ENCODE measurements at places on chromosomes 5 and 9.
A peak's percentile ranks its signal among the peaks of the same experiment; 100 is the strongest.

- DNase-seq: no peak
These were observed 117.7 kb downstream of the GAS1 start for GRCh38 chr9:86829496-86830046.

DNA sequence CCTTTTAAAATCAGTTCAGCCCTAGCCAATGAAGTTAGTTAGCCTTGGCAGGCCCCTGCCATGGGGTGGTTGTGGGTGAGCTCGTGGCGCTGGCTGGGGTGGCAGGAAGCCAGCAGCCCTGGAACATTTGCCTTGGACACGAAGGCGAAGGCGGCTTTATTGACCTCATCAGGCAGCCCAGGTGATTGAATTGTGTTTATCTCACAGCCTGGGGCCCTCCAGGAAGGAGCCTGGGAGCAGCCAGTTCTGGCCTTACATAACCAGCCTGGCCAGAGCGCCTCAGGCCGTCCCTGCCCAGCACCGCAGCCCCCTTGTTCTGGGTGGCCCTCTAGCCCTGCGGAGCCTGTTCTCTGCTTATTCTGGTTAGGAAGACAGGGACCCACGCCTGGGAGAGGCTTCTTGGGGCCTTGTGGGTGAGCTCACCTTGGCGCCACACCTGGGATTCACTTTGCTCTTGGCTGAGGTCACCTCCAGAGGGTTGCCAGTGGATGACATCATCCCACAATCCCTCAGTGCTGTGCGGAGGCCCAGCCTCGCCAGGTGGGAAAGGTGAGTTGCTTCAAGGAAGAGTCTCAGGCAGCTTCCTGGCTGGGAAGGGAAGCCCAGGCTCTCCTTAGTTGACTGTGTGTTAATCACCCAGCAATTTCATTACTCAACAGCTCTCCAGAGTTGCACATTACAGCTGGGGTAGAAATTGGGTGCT is 54.4 kb upstream of the RPL26L1 start:
- no peak for DNase-seq

- peak; percentile 41 for DNase-seq
These were observed 11.5 kb downstream of the SARDH start for GRCh38 chr9:133726401-133727276.

GRCh38 chr9:127979333-127980059 is 1.3 kb downstream of the EEIG1 start:
- DNase-seq: no peak

- DNase-seq: no peak
These were observed 2.7 kb downstream of the RELL2 start for GRCh38 chr5:141639357-141640050.

GRCh38 chr5:118789366-118789765 is 199.0 kb downstream of the DTWD2 start:
- no peak for DNase-seq

GRCh38 chr5:81904861-81905260 is 67.0 kb upstream of the ATG10 start:
- DNase-seq: no peak

DNA sequence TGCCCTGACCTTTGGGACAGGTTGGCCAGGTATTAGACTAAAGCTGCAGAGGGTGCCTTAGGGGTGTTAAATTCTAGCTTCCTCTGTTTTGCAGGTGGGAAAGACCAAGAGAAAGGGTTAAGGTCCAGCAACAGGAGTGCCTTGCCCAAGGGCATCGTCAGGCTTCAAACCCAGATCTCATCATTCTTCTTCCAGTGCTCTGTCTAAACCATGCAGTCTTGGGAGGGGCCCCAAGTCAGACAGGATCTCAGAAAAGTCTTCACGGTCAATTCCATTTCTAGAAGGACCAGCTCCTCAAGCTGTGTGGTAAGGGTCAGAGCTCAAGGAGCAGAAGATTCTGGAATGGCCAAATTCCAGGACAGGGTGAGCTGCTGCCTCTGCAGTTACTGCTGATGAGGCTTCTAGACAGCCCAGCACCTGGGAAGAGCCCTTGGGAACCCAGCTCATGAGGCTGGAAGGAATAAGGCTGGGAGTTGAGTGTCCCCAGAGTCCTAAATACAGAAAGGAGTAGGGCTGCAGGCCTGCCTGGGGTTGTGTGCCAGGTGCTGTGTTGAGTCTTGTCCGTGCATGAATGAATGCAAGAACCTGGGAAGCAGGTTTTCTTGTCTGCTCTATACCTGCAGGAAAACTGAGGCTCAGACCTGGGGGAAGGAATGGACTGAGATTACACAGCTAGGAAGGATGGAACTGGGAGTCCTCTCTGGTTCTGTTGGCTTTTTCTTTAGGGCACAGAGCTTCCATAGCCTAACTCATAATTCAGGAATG is 69.3 kb downstream of the WWC1 start:
- DNase-seq: no peak

DNA sequence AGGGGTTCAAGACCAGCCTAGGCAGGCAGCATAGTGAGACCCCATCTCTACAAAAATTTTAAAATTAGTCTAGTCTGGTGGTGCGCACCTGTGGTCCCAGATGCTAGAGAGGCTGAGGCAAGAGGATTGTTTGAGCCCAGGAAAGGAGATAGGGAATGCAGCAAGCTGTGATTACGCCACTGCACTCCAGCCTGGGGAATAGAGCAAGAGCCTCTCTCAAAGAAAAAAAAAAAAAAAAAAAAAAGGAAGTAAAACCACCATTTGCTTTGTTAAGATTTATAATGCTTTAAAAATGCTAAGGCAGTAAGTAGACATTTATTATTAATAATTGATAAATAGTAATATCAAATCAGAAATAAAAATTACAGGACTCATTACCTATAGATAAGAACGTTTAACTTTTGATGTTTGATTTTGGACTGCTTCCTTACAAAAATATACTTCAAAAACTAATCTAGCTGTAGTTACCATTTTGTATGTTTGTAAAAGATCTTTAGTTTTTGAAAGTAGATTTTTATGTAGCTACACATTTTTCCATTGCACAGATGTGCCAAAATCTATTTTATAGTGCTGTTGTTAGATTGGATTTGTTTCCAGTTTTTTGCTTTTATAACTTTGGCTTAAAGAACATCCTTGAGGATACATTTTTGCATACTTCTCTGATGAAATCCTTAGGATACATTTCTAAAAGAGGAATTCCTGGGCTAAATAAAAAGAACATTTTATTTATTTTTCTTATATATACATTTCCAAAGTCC is 86.4 kb downstream of the INIP start:
- DNase-seq: no peak

- DNase-seq: no peak
These were observed 299.2 kb downstream of the EDIL3 start for GRCh38 chr5:84085387-84086041.

- no peak for DNase-seq
These were observed 2.4 kb downstream of the FGFR4 start for GRCh38 chr5:177089127-177089526.

DNA sequence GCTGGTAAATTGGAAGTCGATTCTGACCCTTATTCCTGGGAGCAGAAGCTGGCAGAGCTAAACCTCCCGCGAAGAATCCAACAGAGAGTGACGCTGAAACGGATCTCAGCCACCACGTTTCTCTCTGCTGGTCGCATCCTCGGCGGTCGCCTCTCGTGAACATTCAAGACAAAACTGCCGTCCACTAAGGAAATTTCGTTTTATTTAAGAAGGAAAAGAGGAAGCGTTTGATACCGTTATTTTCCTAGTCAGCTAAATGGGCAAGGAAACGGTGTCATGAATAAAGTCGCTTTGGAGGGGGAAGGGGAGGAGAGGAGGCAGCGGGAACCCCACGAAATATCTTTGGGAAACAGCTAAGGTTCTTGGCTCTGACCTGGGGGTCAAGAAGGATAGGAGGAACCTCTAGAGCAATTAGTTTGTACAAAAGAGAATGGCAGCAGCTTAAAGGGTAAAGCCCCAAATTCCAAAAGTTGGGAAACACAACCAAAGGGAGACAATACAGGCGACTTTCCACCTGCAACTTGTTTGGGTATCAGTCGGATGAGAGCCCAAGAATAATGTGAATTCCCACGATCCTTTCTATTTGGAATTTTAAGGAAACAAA is 1.9 kb downstream of the FOXB2 start:
- no peak for DNase-seq

Measured in stimulated activated CD4-positive, alpha-beta T cell treated with anti-CD3 and anti-CD28 coated beads, TNF-alpha, amount 100 ng/mL, for 48 hours (primary cell).